ENCODE measurements at places on chromosomes 2 and 18. TPM values are rescaled to one million over a fixed set of nuclear protein-coding genes. Genes with fewer than 3 reads are reported as not detected.
A peak's percentile ranks its signal among the peaks of the same experiment; 100 is the strongest.

- peak; percentile 80 for DNase-seq
Measured at GRCh38 chr2:8146132-8147005, 535.5 kb upstream of the ID2 start.

DNA sequence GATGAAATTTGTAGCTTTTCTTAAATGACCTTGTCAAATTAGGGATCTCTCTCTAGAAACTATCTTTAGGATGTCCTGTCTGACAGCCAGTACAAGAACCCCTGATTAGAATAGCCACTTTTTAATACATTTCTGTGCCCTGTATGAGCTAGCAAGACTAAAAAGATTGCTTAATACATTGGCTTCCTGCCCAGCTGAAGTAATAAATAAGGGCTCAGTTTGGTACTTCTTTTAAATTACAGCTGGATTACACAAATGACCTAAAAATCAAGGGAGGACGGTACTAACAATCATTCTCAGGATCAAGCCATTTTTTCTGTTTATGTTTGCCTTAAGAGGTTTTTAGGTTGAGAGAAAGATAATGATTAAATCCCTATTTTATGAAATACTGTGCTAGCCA, 11.6 kb upstream of the OLA1 start:
- DNase-seq, result no peak

GRCh38 chr18:63412953-63413352, 9.3 kb downstream of the VPS4B start:
- no peak for DNase-seq

Gene RNU2-63P
- total RNA-seq, result 5.0 TPM

DNA sequence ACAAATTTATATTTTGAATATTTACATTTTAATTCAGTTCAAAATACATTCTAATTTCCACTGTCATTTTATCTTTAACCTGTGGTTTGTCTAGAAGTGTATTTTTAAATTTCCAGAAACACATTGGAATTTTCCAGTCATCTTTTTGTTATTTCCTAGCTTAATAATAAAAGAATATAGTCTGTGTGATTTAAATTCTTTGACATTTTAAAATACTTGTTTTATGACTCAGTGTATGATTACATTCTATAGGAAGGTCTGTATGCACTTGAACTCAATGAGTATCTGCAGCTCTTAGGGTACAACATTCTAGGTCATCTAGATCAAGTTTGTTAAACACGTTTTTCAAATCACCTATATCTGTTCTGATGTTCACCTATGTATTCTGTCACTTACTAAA, 88.3 kb upstream of the MBOAT2 start:
- no peak for DNase-seq

DNA sequence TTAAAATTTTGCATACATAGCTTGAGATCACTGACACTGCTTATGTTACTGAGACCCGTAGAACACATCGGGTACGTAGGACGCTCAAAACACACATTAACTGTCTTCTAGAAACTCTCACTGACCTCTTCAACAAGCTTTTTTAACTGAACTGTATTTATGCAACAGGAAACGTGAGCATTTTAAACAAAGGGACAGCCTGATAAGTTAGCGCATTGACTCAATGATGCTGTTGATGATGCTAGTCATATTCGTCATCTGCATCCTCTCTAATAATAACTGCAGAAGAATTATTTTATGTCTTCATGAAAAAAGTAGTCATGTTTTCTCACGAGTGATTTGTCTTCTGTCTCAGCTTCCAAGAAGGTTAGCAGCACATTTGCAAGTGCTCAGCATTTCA, 824.0 kb downstream of the DCDC2C start:
- DNase-seq, result no peak

Gene ABCB11
- total RNA-seq, result 4.1 TPM

Gene STARD6
- total RNA-seq, result not detected

Gene ADAM23
- 0.79 TPM for total RNA-seq

All from left colon (tissue), 2 donors.